ENCODE measurements at places on chromosomes 5 and 9. TPM values are rescaled to one million over a fixed set of nuclear protein-coding genes. Genes with fewer than 3 reads are reported as not detected.
A peak's percentile ranks its signal among the peaks of the same experiment; 100 is the strongest.

The SHOC1 gene
- total RNA-seq = not detected

DNA sequence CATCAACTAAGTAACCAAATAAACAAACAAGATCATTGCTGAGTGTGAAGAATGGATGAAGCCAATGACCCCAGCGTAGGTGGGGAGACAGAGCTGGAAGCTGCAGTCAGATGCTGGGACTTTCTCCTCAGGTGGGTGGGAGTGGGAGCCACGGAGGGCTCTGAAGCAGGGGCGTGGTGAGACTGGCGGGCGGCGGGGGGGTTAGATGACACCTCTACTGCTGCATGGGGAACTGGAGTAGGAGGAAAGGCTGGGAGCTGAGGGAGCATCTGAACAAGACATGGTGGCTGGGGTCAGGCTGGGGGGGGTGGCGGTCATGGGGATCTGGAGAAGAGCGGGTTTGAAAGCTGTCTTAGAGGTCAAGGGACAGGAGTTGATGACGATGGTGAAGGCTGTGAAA lies 193.8 kb downstream of the C9orf50 start:
- H3K4me3 ChIP-seq = no peak overlapping the region
- H3K4me1 ChIP-seq = peaks cover 13% of the 10 kb centered on the region
- H3K27ac ChIP-seq = no peak overlapping the region
- no peak for DNase-seq
- no peaks in the 10 kb centered on the region for H3K36me3 ChIP-seq

The IL13 gene
- not detected for total RNA-seq

DNA sequence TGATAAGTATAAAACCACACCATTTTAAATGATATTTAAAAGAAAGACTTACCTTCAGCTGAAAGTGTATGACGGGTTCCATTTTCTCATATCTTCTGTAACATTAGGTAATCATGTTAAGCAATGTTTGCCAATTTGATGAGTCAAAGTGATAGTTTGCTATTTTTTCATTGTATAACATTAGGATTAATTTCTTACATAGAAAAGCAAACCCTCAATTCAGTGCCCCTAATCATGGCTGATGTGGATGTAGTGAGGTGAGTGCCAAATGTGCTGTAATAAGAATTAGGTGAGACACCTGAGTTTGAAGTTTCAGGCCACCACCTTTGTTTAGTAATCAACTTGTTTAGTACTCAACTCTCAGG lies 68.0 kb downstream of the UNC13B start:
- H3K4me1 ChIP-seq = no peaks in the 10 kb centered on the region
- no peak overlapping the region for H3K4me3 ChIP-seq
- no peak overlapping the region for H3K27ac ChIP-seq
- no peaks in the 10 kb centered on the region for H3K27me3 ChIP-seq
- no peak for DNase-seq

- no peak overlapping the region for H3K27ac ChIP-seq
- no peak for DNase-seq
- H3K27me3 ChIP-seq = no peaks in the 10 kb centered on the region
- H3K4me3 ChIP-seq = no peak overlapping the region
- H3K4me1 ChIP-seq = no peaks in the 10 kb centered on the region
These were observed 277.4 kb downstream of the FANCC start for GRCh38 chr9:95040106-95040505.

DNA sequence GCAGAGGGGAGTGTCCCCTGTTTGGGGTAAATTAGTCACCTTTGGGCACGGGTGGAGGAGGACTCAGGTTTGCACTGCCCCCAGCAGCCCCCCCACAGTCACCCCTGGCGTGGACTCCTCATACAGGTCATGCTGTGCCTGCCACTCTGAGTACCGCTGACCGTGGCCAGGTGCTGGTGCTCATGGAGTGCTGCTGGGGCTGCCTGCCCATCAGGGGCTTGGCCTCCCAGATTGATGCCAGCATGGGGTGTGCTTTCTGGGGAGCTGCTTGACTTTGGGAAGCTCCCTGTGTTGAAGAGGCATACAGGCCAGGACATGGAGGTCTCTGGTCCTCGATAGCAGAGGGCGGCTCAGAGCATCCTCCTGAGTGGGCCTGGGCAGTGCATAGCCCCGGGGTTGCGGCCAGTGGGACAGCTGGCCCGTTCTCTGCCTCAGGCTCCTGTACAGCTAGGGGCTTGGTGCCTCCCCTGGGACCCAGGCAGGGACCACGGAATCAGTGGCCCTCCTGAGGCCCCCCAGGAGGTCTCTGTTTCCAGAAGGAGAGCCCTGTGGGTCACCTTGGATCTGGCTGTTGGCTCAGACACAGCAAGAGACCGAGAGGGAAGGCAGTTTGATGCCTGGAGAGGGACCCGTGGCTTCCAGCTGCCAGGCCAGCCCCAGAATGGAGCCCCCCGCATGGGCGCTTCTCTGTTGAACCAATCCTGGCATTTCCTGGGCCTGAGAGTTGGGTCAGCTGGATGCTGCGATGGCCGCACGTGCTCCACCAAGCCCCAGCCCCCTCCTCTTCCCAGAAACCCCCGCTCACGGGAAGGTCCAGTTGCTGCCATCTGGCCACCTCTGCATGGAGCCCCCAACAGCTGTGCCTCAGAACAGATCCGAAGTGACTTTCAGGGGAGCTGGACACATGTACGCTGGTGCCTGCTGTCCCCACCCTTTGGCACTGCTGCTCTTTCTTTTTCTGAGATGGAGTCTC lies 6.1 kb upstream of the AJM1 start:
- DNase-seq = peak; percentile 11
- no peaks in the 10 kb centered on the region for H3K27me3 ChIP-seq
- H3K4me1 ChIP-seq = no peaks in the 10 kb centered on the region
- no peak overlapping the region for H3K4me3 ChIP-seq
- H3K36me3 ChIP-seq = peaks cover 24% of the 10 kb centered on the region
- no peak overlapping the region for H3K27ac ChIP-seq

The PGM5 gene
- total RNA-seq = not detected

DNA sequence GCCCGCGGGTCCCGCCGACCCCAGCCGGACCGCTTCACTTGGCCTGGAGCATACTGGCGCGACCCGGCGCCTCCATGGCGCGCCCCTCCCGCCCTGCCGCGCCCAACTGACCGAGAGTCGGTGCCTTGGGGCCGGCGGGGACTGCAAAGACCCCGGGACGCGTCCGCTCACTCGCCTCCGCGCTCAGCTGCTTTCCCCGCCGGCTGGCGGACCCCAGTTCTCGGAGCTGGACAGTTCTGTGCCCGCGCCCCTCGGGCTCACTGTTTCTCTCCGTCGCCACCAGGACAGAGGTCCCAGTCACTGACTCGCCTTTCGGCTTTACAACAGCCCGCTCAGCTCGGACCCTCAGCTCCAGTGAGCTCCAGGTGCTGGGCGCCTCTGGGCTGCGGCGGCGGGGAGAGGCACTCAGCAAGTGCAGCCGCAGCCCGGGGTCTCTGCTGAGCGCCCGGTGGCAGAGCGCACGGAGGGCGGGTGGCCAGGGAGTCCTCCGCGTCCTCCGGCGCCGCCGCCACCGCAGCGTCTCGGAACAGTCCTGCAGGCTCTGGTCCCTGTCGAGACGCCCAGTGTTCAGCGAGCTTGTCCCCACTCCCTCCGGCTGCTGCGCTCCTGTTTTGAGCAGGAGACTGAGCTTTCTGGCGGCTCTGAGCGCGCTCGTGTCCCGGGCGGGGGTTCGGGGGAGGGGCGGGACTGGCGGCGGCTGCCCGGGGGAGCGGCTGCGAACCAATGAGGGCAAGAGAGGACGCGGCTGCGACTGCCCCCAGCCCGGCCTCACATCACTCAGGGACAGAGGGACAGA lies at the start of gene SMIM32:
TSS of gene SMIM32 (minus strand) at position 637 of the 796 bp plus-strand sequence. CDS start 638 bp downstream, outside the sequence.
- no peak for DNase-seq
- H3K4me1 ChIP-seq = no peaks in the 10 kb centered on the region
- H3K27me3 ChIP-seq = peaks cover 35% of the 10 kb centered on the region
- no peak within 1 kb of the TSS for H3K4me3 ChIP-seq

- no peak overlapping the region for H3K4me3 ChIP-seq
- peak overlapping the region; percentile 52 for H3K27ac ChIP-seq
- H3K36me3 ChIP-seq = peaks cover 24% of the 10 kb centered on the region
These were observed 11.9 kb downstream of the GLIPR2 start for GRCh38 chr9:36148311-36149051.

- peaks cover 22% of the 10 kb centered on the region for H3K36me3 ChIP-seq
- no peaks in the 10 kb centered on the region for H3K27me3 ChIP-seq
- no peak for DNase-seq
- H3K4me1 ChIP-seq = peaks cover 71% of the 10 kb centered on the region
- H3K27ac ChIP-seq = peak overlapping the region; percentile 61
These were observed 35.5 kb downstream of the ADAM19 start for GRCh38 chr5:157540124-157540523.

DNA sequence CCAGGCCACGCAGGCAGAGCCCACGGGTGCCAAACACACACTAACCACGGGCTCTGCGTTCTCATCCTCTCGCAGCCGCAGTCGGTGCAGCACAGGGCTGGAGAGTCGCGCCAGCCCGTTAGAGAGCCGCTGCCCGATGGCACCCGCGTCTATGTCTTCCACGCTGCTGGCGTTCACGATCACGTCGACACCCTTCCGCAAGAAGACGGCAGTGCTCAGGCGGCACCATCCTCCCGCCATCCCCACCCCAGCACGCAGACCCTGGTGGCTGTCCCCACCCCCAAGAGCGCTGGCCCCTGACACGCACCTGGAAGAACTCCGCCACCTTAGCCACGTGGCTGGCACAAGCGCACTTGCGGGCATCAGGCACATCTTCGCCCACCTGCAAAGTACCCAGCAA lies 6.0 kb downstream of the DBN1 start:
- H3K27me3 ChIP-seq = peaks cover 3% of the 10 kb centered on the region
- no peaks in the 10 kb centered on the region for H3K36me3 ChIP-seq
- peaks cover 15% of the 10 kb centered on the region for H3K4me1 ChIP-seq
- no peak for DNase-seq
- H3K27ac ChIP-seq = no peak overlapping the region

The MED22 gene
- total RNA-seq = 15.7 TPM

The SHROOM1 gene
- 0.59 TPM for total RNA-seq

DNA sequence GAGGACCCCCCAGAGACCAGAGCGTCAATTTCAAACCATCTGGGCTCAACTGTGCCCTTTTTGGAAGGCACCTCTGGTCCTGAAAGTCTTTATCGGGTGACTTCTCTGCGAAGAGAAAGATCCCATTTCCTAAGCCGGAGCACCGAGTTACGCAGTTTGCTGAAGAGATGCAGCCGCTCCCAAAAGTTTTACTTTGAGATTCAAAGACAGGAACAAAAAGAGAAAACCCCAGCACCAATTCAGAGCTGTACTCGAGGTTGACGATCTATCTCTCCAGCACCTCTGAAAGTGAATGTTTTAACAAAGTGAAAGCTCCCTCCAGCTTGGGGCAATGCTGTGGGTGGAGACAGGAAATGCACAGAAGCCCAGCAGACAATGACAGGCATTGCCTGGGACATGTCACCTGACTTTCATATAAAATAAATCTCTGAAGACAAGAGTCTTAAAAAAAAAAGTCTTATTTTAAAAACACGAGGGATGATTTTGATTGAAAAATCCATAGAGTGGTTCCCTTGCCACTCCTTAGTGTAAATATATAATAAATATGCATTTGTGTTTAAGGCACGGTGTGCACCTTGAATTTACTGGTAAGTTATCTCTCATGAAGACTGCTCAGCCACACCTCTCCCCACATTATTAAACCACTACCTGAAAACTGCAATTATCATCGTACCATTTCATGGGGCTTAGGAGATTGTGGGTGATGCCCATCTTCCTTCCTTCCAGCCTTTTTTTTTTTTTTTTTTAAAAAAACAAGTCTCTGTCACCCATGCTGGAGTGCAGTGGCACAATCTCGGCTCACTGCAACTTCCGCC lies 79.9 kb downstream of the FNBP1 start:
- DNase-seq = peak; percentile 93
- no peaks in the 10 kb centered on the region for H3K27me3 ChIP-seq
- H3K27ac ChIP-seq = peak overlapping the region; percentile 95
- peaks cover 59% of the 10 kb centered on the region for H3K4me1 ChIP-seq
- peak overlapping the region; percentile 64 for H3K4me3 ChIP-seq

The DBH gene
- 1.8 TPM for total RNA-seq

The ST8SIA4 gene
- total RNA-seq = 19.5 TPM

GRCh38 chr5:136053336-136054141 lies 24.8 kb downstream of the TGFBI start:
- no peaks in the 10 kb centered on the region for H3K36me3 ChIP-seq
- H3K27me3 ChIP-seq = no peaks in the 10 kb centered on the region
- H3K4me1 ChIP-seq = no peaks in the 10 kb centered on the region
- H3K27ac ChIP-seq = no peak overlapping the region
- no peak for DNase-seq

All from CD4-positive, alpha-beta T cell (primary cell).